ENCODE measurements at places on chromosomes 13 and 19.

DNA sequence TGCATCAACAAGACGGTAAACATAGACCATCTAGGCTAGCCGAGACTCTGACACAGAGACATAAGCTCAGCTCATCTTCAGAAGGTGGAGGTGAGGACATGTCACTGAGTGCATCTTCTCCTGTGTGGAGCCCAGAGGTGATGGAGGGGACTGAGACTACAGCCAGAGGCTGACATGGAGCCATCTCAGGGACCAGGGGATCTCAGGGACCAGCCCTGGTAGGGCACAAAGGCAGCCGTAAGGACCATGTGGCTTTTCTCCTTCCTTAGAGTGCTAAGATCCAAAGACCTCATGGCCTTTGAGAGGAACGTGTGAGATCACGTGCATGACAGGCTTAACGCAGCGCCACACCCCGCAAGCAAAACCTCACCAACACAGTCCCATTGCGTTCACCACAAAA lies 126.9 kb downstream of the RAB20 start:
- DNase-seq, result no peak

DNA sequence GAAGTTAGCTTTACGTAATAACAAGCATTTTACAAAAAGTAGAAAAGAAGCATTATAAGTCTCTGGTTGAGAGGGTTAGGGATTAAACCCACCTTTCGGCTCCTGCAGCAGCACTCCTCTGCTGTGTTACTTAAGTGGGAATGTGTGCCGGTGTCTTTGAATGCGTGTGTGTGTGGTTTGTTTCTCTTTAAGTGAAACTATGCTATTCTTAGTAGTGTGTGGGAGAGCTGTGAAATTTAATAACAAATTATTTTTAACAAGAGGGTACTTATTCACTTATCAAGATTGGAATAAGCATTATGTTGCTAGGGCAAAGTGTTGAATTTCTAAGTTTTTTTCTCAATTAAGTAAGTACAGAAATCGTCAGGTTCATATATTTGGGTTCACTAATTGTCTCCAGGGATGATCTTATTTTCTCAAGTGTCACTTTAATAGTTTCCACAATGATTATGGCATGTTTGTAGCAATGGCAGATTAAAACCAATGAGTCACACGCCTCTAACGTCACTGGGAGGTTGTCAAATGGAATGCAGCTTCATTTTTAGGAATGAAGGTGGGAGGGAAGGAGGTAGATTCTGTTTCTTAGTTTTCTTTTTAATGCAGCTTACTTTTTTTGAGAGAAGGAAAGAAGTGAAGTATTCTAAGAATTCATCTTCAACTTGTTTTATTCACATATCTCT lies 151.3 kb downstream of the LMO7 start:
- DNase-seq, result no peak

DNA sequence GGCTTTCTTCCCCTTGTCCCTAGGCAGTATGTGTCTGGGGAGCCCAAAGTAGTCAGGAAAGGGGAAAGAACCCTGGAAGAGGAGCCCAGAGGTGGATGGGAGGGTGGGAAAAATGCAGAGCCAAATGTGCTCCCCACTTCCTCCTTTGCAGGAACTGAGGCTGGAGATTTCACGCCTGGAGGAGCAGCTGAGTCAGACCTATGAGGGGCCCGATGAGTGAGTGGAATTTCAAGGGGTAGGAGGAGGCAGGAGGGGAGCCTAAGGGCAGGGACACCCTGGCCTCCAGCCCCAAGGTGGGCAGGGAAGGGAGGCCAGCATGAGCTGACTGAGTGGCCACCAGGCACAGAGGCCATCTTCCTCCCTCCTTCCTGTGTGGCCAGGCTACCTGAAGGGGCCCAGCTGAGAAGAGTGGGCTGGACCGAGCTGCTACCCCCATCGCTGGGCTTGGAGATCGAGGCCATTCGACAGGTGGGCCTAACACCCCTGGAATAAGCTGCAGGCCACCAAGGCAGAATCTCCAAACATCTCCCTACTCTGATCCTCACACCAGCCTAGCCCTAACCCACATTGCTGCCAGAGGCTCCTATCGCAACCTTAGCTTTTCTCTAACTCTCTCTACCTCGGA lies 14.3 kb downstream of the PTH2 start:
- no peak for DNase-seq

GRCh38 chr13:113045251-113046127 lies 60.1 kb upstream of the F7 start:
- DNase-seq, result no peak

DNA sequence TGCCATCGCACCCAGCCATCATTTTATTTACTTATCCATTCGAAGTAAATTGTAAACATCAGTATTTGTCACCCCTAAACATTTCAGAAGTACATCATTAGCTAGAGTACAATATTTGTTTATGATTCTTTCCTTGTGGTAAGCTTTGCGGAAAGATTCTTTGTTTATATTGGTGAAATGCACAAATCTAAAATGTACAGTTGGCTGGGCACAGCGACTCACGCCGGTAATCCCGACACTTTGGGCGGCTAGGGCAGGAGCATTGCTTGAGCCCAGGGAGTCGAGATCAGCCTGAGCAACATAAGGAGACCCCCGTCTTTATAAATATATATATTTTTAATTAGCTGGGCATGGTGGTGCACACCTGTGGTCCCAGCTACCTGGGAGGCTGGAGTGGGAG lies 10.1 kb downstream of the LGALS7B start:
- DNase-seq, result no peak

DNA sequence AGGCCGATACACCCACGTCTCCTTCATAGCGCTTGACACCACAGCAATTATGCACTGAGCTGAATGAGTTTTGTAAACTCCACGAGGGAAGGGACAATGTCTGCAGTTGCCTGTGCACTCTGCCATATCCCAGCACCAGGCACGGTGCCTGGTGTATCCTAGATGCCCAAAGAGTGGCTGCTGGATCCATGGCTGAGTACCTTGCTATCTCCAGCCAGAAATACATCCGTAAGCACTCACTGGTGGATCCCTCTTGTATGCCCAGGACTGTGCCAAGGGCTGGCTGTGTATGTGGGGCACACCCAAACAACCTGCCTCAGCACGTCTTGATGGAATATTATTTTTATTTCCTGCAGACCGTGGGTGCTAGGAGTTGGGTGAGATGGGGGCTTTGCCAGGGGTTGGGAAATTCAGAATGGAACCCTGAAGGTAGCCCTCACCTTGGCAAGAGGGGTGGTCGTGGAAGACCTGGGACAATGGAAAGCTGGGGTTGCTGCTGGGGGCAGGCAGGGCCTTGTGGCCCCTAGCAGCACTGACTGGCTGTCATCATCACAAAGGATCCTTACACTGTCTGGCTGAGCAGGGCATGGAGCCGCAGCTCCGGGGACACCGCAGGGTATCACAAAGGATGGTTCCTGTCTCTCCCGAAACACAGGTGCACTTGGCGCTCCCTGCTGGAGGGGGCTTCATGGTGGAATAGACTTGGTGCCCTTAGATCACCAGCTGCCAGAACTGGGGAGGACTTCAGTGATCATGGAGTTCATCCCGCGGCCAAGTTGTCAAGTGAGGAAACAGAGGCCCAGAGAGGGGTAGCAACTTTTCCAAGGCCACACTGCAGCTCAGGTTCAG lies 131.3 kb downstream of the URI1 start:
- no peak for DNase-seq

- DNase-seq, result no peak
Measured at GRCh38 chr13:91652404-91653301, 254.2 kb downstream of the GPC5 start.

DNA sequence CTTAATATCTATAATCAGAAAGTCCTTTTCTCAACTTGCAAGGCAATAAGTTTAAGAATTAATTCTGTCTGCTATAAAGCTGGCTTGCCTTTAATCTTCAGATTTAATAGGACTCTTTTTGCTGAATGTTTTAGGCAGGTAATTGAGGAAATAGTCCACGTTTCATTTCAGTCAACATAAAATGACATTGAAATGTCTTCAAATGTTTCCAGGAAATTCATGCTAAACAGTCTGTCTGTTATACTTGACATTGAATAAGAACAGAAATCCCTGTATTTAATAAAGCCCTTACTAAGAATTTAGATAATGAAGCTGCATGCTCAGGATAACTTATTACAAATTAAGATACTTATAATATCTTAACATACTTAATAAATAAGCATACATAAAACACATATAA lies 84.2 kb downstream of the PCDH9 start:
- DNase-seq, result no peak

DNA sequence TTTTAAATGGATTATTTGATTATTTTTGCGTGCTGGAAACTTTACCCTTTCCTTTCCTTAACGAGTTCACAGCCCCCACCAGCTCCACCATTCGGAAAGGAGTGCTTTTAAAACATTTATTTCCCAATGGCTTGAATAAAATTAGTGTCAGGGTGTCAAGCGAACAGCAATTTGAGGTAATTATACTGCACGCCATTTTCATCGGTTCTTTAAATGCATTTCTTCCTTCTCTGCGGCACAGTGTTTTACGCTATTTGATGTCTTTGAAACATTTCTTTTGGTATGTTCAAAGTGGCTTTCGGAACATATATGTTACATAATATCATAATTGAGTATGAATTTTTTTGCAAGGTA lies 309 bp upstream of the SLITRK1 start:
- no peak for DNase-seq

DNA sequence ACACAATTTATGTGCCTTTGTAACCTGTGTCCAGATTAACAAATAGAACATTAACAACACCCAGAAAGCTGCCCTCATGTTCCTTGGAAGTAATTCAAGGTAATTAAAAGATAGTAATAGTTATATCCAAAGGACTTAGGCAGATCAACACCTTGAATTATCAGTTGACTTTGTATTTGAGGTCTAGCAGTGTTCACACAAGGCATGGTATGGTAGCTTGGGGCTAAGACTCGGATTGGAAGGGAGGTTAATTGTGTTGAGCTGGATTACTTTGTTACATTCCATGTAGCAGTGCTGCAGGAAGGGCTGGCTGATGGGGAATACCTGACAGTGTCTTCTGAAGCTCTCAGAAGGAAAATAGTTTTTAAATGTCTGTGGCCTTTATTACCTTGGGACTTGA lies 16.8 kb downstream of the SLC25A15 start:
- DNase-seq, result no peak

Data from dermis blood vessel endothelial cell (primary cell).